ENCODE measurements at places on chromosomes 12 and 14.

- no peak for DNase-seq
Observed at GRCh38 chr12:78406828-78407227, 457.7 kb upstream of the SYT1 start.

DNA sequence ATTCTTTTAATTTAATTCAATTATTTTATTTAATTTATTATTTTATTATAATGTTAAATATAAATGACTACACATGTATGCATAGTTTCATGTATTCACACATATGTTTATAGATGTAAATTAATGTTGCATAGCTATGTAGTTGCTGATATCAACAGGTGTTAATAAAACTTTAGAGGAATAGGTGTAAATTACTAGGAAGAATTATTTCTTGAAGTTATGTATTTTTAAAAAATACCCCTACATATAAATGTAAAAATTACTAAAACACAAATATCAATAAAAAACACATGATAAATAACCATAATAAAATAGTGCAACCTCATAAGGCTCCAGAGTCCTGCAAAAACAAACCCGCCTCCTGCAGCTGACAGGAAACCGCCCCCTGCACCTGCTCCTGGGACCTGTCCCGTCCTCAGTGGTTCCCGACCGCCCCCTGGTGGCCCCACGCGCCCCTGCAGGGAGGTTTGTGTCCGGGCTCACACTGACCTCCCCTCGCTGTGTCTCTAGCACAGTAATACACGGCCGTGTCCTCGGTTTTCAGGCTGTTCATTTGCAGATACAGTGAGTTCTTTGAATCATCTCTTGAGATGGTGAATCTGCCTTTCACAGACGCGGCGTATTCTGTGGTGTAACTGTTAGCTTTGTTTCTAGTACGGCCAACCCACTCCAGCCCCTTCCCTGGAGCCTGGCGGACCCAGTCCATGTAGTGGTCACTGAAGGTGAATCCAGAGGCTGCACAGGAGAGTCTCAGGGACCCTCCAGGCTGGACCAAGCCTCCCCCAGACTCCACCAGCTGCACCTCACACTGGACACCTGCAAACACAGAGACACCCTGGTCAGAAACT is 1264.0 kb downstream of the TMEM121 start:
- peak; percentile 90 for DNase-seq

DNA sequence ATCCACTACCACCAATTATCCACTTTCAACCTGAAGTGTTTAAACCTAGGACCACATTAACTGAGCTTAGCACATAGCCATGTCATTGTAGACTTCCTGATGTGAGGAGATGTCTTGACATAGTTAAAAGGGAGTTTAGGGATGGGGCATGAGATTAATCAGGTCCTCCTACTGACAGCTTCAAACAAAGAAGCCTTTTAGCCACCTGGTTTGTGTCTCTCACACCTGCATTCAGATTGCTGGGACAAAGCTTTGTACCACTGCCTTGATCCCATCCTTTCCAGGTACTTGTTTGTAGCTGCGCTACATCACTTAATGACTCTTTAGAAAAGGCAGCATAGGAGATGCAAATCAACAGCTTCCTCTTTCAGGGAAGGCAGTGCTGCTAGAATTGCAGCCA is 340.7 kb upstream of the DDHD1 start:
- no peak for DNase-seq

DNA sequence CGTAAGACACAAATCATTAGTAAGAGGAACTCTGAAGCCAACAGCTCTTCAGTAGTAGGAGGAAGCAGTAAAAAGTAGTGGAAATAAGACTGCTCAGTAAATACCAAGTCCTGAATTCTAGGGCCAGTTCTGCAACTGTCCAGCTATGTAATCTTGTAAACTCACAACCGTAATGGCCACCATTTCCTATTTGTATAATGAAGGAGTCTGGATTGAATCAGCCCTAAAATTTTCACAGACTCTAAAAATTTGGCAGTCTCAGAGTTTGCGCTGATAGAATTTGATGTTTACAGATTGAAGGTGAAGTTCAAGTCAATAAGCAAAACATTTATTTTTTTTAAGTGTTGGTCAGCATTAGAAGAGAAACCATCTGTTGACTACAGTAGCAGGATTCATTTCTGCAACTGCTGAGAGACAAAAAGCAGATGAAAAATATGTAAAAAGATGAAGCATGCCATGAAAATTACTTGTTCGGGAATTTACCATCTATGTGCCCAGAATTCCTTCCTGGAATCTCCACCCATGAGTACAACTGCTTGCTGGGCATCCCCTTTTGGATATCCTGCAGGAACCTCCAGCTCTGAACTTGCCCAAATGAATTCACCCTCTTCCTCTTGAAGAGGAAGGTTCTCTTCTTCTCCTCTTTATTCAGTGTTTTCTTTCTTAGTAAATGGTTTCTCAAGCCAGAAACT is 47.5 kb downstream of the GALNT4 start:
- no peak for DNase-seq

DNA sequence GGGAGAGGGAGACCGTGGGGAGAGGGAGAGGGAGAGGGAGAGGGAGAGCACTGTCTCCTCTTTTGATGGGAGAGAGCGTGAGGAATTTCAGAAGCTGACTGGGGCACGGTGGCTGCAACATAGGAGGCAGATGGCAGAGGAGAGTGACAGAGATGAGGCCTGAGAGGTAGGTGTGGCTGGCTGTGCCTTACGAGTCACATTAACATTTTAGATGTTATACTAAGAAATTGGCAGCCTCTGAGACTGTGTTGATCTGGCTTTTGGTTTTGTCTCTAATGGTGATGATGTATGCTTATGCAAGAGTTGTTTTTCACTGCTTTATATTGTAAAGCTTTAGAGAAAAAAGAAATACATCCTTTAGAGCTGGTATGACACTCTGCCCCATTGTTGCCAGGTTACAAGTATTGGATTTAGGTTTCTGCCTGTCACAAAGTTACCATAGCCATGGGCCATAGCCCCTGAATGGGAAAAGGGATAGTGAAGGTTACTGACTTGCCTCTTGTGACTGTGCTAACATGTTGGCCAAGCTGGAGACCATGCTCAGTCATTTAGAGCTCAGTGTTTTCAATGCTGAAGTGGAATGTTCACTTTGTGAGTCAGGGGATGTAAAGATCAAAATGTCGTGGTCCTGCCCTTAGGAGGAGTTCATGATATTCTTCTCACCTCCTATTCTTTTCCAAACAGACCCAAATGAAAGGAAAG is 186.2 kb downstream of the SYNE2 start:
- no peak for DNase-seq

DNA sequence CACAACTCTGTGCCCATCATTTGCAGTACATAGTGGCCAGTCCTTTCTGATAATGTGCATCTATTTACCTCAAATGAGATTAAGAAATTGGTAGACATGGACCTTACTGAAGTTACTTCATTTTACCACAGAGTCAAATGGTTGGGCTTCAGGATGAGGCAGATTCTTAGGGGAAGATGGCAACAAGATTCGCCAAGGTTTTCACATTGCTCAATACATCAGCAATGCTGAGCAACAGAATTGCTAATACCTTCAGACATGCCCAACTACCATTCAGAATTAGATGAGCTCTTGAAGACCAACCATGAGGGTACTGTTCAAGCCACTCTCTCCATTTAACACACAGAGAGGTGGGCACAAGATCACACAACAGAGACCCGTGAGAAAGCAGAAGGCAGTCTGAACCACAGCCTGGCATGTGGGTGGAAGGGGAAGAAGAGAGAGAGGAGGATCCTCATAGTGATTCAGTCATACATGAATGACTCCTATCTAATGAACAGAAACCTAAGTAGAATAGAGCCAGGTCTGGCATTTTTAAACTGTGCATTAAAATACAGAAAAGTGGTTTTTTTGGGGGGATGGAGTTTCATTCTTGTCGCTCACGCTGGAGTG is 28.5 kb downstream of the CPM start:
- peak; percentile 33 for DNase-seq

DNA sequence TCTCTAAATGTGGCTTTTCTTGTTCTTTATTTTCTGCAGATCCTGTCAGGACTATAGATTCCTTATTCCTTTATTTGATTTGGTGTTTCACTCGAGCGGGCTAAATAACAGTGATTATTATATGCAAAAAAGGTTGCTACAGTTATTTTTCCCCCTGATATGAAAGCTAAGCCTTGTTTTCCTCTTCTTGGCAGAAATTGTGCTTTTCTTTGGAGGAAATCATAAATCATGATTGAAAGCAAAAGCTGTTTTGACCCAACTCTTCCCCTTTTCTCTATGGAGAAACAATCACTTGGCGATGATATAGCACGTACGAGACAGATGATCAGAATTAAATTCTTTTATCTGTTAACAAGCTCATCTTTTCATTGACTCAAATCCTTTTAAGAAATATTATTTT is 31.4 kb downstream of the PPFIBP1 start:
- DNase-seq, result no peak

DNA sequence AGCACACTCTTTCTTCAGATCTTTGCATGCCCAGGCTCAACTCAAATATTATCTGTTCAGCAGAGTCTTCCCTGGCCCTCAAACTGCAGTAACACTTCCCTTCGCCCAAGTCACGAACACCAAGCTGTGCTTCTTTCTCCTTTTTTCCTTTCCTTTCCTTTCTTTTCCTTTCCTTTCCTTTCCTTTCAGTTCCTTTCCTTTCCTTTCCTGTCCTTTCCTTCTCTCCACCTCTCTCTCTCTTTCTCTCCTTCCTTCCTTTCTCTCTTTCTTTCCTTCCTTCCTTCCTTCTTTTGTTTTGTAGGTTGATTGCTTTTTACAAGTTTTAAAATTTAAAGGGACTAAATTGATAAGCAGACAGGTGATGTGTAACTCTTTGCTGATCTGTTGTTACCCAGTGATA is 19.0 kb upstream of the ADGRD1 start:
- no peak for DNase-seq

GRCh38 chr14:91227183-91227628 is 17.3 kb downstream of the GPR68 start:
- peak; percentile 46 for DNase-seq

- no peak for DNase-seq
Observed at GRCh38 chr14:99146616-99147365, 125.2 kb downstream of the BCL11B start.

DNA sequence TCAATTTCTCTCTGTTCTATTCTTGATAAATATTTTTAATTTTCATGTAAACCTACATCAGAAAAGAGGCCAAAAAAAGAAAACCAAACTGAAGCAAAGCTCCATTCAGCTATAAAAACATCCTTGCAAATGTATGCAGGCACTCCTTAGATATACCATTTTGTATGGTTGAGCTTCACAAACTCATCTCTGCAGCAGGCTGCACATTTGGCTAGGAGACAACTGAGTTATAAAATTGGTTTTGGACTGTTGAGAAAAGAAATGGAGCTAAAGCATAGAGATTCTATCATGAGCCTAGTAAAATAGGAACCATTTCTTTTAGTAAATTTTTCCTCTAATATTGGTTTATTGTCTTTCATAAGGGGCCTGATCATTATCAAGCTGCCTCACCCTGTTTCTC is 156.4 kb downstream of the SYT1 start:
- no peak for DNase-seq
